DMS79 treated with DMSO at 0.1 percent for 48 hours (cell line): ENCODE measurements at places on chromosomes 2 and 18.
A peak's percentile ranks its signal among the peaks of the same experiment; 100 is the strongest.

- DNase-seq = peak; percentile 56
Observed at GRCh38 chr2:174697255-174697654, 67.0 kb downstream of the CHRNA1 start.

GRCh38 chr2:178417916-178418315, 33.1 kb downstream of the PRKRA start:
- DNase-seq = no peak

GRCh38 chr2:174365571-174365970, 30.0 kb upstream of the SCRN3 start:
- no peak for DNase-seq

DNA sequence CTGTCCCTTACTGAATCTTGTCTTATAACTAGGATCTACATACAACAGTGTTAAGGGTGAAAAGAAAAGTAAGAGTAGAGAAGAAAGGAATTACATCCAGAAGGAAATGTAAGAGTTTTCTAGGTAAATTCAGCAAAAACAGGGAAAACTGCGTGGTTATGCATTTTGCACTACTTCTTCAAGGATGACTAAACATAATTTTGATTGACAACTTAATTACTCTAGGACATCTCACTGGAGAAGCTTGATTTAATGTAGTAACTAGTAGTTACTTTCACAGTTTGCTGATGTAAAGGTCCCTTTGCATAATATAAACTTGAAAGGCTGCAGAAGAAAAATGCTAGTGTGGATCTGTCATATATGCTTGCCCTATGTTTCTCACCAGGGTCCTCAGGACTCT, 213.4 kb upstream of the CYP26B1 start:
- no peak for DNase-seq

GRCh38 chr2:232239951-232240681, 138.4 kb upstream of the ALPP start:
- no peak for DNase-seq

GRCh38 chr2:199458009-199458805, 468 bp upstream of the SATB2 start:
- DNase-seq = no peak

GRCh38 chr2:45000921-45001868, 8.1 kb downstream of the SIX2 start:
- DNase-seq = no peak

DNA sequence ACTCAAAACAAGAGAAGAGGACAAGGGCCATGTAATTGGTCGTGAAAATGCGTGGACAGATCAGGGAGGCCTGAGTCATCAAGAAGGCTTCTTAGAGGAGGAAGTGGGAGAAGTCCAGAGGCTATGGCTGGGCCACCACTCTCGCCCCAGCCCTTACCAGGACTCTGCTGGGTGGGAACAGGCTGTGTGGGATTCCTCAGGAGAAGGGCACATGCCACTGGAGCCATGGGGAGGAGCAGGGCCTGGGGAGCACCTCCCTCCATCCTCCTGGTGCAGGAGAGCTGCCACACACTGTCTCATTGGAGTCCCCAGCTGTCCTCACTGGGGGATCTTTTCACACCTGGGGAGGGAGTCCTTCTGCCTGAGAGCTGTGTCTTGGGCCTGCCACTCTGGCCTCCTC, 9.4 kb upstream of the RALB start:
- no peak for DNase-seq

DNA sequence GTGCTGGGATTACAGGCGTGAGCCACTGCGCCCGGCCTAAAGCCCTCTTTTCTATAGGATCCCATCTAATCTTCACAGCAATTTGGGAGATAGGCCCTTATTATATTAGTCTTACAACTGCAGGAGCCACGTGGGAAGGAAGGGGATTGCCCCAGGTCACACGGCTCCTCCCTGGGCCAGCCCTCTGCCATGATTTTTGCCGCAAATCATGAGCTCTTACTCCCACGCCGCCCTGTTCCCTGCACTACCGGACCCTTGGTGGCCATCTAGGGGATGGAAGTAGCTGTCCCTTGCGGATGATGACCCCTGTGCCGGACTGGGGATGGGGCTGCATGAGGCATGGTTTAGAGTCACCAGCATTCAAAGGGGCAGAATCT, 28.4 kb upstream of the PTMA start:
- DNase-seq = peak; percentile 88

DNA sequence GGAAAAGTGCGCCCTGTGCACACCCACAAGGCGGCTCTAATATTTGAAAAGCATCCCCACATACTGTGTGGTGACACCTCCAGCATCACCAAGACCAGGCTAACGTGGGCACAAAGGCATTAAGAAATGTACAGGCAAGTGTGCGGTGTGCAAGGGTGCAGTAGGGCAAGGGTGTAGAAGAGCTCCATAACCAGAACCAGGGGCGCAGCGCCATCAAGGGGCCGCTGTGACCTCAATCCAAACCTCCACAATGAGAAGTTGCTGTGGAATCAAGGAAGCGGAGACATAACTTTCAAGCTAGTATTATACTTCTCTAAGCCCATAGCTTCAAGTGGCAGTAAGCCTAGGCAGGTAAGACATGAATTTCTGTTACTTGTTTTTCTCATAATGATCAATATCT, 13.0 kb downstream of the L3MBTL4 start:
- DNase-seq = no peak

DNA sequence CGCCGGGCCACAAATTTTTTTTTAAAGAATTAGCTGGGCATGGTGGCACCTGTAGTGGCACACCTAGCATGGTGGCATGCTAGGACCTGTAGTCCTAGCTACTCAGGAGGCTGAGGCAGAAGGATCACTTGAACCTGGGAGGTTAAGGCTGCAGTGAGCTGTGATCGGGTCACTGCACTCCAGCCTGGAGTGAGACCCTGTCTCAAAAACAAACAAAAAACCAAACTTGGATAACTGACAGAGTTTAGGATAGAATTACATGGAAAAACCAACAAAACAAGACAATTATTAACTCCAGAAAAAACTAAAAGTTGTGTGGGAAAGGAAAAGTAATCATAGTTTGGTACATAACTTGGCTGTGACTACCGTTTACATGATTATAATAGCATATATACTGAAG, 1.6 kb upstream of the CFLAR start:
- DNase-seq = no peak

DNA sequence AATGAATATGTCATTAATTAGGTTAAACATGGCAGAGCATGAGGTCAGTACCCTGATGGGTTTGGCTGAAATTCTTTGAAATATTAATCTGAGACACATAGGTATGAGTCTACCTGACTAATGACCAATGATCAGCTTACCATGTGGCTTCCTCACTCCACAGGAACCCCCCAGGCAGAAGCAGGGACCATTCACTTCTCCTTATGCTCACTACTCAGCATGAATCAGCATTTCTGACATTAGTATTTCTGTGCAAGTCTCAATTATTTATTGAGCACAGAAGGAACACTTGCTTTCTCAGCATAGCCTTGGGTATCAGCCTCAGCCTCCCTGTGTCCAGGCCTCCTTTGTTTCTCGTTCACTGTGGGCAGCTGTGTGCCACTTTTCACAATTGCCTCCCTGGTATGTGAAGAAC, 9.3 kb upstream of the KCNE4 start:
- no peak for DNase-seq

DNA sequence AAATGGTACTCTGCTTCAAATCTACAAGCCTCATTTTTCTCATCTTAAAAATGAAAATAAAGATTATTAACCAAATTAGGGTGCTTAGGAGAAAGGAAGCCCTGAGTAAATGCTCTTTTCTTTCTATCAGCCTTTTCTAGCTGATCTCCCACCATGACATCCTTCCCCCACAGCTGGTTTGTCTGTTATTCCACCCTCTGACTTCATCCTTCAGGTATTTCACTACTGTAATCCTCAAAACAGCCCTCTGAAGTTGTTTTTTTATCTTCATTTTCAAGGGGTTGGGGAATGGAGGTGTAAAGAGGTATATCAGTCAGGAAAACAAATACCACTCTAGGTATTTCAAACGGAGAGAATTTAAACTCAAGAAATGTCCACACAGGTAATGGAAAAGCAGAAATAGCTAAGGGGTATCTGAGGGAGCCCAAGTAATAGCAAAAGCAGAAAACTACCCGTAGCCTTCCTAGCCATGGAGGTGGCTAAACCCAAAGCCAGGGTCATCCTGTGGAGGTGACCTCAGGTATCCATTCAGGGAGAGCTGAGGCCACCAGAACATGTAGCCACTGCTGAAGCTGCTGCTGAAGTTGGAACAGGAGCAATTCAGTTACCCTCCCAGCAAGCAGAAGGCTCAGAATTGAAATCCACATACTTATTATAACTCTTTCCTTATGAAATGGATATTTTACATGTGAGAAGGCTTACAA, 990.9 kb upstream of the ACVR2A start:
- DNase-seq = no peak

DNA sequence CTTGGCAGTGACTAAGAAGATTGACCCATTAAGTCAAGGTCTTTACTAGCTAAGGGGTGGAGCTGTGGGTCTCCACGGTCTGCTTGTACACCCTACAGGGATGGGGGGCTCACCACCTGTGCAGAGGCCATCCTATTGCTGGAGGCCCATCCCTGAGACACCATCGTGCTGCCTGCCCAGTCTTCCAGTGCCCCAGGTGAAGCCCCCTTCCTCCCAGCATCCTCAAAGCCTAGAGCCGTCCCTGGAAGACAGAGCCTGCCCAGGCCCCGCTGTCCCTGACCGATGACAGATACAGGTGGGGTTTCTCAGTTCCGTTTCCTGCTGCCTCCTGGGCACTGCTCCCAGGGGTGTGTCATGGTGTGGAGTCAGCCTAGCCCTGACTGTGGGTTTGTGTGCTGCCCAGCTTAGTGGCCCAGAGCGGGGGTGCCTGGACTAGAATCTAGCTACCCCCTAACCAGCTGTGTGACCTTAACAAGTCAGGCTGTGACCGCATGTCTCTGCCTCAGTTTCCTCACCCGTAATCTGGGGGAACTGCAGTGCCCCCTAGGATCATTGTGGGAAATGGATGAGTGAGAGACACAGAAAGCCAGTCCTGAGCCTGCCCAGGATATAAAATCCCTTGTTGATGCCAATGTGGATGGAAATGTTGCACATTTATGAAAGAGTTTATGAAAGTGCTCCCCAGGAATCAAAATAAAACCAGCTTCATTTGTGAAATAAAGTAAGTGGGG, 2.0 kb downstream of the OTOS start:
- no peak for DNase-seq

DNA sequence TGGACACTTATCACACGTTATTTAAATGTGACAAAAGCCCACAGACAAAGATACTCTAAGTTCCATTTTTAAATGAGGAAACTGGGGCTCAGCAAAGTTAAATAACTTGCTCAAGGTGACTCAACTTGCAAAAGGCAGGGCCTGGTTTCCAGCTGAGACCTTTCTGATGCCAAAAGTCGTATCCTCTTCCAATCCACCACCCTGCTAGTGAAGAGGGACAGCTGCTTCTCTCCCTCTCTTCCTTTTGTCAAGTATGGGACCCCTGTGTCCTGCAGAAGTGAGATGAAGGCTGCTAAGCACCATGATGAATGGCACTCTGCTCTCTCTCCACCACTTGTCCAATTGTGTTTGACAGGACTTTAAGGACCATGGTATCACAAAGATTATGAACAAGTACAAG, 140.9 kb downstream of the DYM start:
- DNase-seq = no peak

- no peak for DNase-seq
Observed at GRCh38 chr18:6159426-6159825, 255.3 kb downstream of the L3MBTL4 start.

DNA sequence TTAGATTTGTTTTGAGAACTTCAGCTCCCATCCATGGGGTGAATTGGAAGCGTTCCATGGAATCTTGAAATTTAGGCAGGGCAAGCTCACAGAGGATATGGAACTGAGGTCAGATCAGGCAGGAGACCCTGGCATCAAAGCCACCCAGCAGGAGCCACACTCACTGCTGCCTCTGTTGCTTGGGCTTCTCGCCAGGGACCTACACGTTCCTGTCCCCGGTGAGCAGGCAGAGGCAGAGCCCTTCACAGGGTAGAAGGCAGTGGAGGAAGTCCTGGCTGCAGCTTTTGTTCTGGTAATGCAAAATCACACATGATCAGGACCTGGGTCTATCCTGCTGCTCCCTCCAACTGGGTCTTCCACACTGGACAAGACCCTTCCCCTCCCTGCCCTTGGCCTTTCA, 42.1 kb downstream of the CAPN13 start:
- DNase-seq = no peak

GRCh38 chr18:58991167-58991798, 126.6 kb downstream of the ZNF532 start:
- no peak for DNase-seq

DNA sequence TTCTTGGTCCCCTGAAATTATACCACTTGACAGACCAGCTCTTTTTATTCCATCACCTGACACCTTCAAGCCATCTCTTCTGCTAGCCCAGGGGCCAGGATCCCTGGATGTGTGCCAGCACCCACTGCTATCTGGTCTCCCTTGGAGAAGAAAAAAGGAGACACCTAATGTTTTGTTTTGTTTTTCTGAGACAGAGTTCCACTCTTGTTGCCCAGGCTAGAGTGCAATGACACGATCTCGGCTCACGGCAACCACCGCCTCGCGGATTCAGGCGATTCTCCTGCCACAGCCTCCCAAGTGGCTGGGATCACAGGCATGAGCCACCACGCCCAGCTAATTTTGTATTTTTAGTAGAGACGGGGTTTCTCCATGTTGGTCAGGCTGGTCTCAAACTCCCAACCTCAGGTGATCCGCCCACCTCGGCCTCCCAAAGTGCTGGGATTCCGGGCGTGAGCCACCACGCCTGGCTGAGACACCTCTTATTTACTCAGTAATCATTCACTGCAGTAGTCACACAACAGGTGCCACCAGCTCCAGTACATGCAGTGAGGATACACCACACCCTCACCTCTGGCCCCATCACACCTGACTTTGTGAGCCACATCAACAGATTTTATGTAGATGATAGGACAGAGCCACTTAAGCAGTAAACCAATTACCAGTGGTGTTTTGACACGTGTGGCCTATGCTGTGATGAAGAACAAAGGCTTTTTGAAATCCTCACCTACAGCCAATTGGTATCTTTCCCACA, 42.8 kb upstream of the PCBP1 start:
- DNase-seq = no peak

GRCh38 chr18:65735155-65735554, 15.7 kb upstream of the CDH7 start:
- DNase-seq = no peak

DNA sequence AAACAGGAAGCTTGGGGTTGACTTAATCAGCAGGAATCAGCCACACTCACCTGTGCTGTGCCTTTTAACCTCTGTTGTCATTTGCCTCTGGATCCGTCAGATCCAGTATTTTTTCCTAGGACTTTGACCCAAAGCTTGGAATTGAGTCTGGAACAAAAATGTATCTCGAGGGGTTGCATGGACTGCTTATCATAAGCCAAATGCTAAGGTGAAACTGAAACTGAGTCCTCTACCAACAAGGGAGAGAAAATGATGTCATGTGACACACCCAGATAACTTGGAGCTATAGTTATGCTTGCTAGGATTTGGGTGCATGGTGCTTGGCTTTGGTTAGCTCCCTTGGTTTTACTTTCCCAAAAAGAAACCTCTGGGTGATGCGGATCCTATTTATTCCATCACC, 2158.6 kb upstream of the PIK3C3 start:
- DNase-seq = peak; percentile 11

- DNase-seq = peak; percentile 17
Observed at GRCh38 chr2:207132019-207132418, 33.7 kb downstream of the KLF7 start.

- no peak for DNase-seq
Observed at GRCh38 chr2:30764021-30764800, 43.0 kb downstream of the CAPN13 start.

- DNase-seq = no peak
Observed at GRCh38 chr2:218218268-218219185, 1.5 kb downstream of the ARPC2 start.

- peak; percentile 23 for DNase-seq
Observed at GRCh38 chr2:48572816-48573215, 42.9 kb downstream of the STON1 start.

GRCh38 chr18:50830544-50830943, 10.7 kb upstream of the MRO start:
- DNase-seq = no peak
